NCI-H510A (cell line): ENCODE measurements at places on chromosomes 1 and 21.

DNA sequence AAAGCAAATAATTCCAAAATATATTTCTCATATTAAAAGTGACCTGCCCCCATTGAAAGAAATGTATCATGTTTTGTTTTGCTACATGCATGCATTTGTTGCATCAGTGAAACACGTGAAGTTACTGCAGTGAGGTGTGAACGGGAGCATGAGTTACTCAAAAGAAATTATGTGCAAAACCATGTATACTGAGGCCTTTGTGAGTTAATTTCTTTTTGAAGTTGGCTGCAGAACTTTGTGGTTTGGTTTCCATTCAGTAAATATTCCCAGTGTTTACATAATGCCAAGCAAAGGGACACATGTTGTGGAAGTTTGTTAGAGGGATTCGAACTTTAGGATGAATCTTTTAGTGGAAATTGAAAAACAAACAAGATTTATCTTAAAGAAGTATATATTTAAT lies 619.4 kb upstream of the ADAMTS5 start:
- no peak for DNase-seq

GRCh38 chr1:2319291-2319690 lies 72.1 kb downstream of the MORN1 start:
- no peak for DNase-seq

DNA sequence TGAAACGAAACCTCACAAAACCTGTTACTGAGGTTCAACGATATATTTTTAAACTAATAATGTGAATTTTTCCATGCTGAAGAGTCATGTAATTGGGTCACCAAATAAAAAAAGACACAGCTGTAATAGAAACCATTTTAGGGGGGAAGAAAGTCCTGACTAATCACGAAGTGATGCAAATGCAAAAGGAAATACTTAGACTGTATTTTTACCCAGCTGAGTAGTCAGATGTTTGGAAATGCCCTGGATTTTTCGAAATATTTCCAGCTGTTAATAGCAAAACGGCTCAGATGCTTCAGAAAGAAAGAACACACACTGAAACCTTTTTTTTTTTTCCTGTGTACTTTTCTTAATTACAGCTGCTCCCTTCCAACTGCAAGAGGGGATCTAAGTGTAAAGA lies 210.3 kb downstream of the SETD4 start:
- DNase-seq, result no peak

DNA sequence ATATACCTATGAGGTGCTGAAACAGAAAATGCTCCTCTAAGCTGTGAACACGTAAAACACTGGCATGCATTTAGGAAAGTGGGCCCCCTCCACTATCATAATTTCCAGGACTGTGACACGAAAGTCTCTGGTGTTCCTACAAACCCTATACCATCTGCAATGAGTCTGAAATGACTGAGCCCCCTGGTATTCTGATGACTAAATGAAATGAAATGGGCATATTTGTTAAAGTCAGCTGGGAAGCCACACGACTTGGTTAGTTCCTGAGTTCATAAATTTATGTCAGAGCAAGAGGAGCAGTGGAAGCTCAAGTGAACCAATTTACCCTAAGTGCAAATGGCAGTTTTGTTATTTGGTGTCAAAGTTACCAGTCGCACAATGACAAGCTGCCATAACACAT lies 182.3 kb downstream of the KCTD3 start:
- no peak for DNase-seq

DNA sequence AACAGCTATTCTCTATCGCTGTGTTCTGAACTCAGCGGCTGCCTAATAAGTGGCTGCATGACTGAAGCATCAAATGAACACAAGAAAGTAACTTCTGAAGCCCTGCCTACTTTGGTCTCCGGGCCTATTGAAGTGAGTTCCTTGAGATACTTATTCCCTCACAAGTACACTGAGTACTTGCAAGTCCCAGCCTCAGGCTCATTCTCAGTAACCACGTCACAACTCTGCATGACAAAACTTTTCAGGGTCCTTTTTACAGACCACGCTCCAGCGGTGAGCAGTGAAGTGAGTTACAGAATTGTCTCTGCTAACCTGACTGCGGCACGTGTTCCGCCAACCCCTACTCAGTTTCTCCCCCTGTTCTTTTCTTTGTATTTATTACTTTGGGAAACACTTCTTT lies 1342.7 kb upstream of the ADGRL4 start:
- DNase-seq, result no peak

DNA sequence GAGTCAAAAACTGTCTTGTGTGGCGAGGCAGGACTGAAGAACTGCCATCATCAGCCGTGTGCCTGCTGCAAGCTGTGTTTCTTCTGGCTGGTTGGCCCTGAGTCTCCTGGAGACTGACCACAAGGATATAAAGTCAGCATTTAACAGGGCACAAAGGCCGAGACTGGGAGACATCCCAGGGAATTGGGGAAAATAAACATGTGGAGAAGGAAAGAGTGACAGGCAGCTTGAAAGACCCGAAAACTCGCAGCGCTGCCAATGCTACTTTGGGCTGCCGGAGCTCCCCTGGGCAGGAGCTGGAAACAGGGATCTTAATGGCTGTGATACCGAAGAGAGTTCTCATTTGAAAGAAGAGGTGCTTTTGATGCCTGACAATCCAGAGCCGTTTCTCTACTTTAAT lies 125.3 kb upstream of the HMGB4 start:
- no peak for DNase-seq

GRCh38 chr21:28714777-28715464 lies 277.8 kb downstream of the LTN1 start:
- no peak for DNase-seq

GRCh38 chr1:150187560-150187931 lies 37.8 kb downstream of the PLEKHO1 start:
- no peak for DNase-seq
